ENCODE measurements at places on chromosomes 4 and X.
A peak's percentile ranks its signal among the peaks of the same experiment; 100 is the strongest.

DNA sequence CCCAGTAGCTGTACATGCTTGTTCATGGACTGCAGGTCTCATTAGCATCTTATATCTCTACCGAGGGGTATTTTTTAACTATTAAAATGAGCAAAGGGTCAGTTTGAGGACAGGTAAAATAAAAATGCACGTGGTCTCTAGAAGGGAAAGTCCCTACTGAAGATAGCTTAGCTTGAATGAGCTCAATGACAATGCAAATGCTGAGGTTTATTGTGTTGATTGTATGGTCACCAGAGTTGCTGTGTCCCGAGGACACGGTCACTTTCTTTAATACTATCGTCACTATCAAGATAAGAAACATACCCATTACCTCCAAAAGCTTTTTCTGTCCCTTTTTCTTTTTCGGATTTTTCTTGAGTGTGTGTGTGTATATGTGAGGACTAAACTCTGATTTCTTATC, 250.5 kb upstream of the PRKX start:
- DNase-seq, result no peak

DNA sequence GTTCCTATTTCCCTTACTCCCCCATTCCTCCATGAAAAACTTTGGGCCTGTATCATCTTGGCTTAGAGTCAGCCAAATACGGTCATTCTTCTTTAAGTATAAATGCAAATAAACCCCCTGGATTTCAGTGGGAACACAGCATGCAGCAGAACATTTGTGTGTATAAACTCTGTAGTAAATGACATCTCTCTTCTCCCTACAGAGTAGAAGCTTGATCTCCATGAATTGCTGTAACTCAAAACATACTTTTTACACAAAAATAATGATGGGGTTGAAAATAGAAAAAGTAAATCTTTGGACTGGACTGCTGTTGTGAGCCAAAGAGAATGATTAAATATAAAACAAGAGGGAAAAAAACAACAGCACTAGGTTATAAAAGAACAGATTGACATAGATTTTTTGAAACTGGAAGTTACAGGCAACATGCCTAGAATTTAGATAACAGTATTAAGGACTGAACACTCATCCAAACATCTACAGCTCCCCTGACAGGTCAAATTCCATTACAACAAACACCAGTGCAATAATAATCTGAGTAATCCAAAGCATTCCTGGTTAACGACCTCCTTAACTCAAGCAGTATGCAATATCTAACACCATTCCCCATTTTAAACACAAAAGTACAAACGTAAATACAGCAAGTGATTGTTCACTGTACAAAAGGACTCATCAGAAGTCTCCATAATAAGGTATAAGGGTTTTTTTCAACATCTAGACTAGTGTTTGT, 30.7 kb downstream of the TSPAN5 start:
- DNase-seq, result peak; percentile 90

DNA sequence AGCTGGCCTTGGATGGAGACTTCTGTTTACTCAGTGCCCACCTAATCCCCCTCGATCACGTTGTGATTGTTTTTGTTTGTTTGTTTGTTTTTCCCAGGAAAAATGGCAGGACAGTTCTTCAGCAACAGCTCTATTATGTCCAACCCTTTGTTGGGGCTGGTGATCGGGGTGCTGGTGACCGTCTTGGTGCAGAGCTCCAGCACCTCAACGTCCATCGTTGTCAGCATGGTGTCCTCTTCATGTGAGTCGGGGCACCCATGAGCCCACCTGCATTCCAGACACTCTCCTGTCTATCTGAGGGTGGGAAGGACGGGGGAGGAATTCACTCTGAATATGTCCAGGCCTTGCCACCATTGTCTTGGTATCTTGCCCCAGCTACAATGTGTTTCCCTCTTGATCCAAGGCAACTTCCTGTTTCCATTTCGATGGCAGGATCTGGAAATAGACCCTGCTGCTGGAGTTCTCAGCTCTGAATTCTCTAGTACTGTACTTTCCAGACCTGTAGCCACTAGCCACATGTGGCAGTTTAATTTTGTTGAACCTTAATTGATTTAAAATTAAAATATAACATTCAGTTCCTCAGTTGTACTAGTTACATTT, 10.5 kb downstream of the SLC34A2 start:
- DNase-seq, result no peak

- DNase-seq, result peak; percentile 36
Observed at GRCh38 chr4:25970691-25971432, 56.8 kb downstream of the SMIM20 start.

DNA sequence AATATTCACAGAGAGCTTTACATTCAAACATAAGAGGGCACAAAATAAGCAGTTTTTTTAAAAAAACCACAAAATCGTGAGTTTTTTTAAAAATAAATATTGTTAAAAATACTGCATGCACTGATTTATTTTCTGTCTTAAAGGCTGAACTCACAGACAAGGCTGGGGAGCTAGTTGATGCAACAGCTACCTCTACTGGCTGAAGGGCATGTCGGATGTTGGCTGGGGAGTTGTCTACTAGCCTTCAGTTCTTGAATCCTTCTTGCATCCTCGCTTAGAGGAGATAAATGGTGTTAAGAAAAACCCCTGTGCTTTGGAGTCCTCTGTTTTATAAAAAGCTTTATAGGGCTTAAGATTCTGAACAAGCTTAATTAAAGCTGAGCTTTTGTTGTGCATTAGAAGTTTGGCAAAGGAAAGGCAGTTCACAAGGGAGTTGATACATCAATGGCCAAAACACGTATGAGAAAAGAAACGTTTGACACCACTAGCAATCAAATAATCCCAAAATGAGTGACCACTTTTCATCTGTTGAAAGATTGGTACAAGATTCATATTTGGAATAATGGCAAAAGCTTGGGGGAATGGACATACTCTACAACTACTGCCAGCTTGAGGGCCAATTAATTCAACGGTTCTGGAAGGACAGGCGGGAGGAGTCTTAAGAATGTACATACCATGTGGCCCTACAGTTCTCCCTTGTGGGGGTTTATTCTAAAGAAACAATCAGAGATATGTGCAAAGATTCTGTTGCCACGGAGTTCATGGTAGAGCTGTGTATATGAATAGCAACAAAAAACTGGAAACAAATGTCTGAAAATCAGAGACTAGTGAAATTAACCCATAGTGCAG, 94.7 kb downstream of the SEL1L3 start:
- peak; percentile 44 for DNase-seq
